ENCODE measurements at places on chromosomes 4 and X.

DNA sequence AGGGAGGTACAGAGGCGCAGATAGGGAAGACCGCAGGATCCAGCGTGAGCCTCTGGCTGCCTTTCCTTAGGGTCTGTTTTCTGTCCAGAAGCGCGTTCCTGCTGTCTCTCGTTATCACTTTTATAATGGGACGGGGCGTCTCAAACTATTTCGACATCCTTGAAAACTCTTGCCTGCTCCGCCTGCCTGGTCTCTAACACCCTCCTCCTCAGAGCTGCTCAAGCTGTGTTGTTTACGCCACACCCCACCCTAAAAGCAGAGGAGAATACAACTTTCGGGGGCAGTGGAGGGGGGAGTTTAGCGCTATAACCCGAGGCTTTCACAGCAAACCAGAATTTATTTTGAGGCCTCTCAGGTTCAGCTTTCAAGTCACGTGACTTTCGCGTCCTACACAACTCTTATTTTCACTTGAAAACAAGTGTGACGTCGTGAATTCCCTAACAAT lies 646 bp upstream of the FAM3A start:
- DNase-seq: peak; percentile 68

DNA sequence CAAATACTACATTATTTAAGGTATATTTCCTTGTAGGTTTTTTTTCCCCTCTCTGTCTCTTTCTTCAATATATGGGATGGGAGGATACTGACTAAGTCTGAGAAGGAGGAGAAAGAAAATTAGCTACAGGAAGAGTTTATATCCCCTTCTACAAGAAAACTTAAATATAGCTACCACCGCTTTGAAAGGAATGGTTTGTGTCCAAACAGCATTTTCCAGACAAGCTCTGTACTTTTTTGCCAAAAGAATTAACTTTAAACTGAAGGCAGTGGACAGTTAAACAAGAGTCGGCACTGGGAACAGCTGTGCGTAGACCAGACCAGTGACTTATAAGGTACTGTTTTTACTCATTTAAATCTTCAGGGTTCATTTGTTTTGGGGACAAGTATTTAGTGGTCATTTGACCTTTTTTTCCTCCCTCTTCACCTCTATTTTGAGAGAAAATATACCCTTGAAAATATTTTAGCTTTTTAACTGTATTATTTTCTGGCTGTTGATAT lies 303.7 kb downstream of the ARHGAP24 start:
- DNase-seq: no peak

- no peak for DNase-seq
Measured at GRCh38 chrX:102558607-102559006, 40.7 kb upstream of the ARMCX5 start.

DNA sequence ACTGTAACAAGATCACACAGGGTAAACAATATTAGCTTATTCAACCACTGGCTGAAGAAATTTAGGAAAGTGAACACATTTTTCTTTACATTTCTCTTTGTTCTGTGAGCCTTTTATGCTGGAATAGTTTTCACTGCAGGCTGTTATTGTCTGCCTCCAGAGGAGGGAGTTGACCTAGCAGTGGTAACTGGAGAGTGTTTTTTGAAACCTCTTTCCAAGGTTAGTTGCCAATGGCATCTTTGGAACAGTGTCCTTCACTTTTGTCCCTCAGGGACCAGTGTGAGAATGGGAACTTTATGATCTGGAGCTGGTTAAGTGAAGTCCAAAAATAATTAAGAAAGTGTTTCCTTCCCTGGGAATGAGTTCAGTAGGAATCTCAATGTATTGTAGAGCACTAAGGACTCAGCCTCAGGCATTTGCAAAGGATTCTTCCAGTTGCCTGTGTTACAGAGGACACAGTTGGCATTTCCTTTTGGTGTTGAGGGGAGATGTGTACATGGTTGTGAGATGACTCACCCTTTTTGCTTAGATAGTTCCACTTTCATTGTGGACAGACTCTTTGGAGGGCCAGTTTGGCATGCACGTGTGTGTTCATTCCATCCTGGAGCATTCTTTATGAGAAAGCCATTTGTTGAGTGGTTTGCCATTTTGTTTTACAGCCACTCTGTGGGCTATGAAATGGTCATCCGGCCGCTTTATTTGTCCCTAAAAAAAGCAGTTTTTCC lies 61.3 kb downstream of the AR start:
- DNase-seq: no peak

DNA sequence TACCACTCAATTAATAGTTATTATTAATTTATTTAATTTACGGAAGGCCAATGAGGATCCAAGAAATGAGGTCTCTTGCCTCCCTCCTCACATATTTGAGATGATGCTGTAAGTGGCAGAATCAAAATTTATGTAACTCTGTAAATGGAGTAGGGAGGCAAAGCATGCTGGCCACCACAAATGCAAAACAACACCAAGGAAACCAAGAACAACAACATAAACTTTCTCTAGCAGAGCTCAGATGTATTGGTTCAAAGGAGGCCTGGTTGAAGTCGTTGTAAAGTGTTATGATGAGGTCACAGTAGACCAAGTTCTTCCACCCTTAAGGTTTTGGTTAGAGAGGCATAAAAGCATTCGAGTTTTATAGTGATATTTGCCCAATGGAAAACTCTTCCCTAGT lies 194.8 kb upstream of the FAT1 start:
- no peak for DNase-seq

DNA sequence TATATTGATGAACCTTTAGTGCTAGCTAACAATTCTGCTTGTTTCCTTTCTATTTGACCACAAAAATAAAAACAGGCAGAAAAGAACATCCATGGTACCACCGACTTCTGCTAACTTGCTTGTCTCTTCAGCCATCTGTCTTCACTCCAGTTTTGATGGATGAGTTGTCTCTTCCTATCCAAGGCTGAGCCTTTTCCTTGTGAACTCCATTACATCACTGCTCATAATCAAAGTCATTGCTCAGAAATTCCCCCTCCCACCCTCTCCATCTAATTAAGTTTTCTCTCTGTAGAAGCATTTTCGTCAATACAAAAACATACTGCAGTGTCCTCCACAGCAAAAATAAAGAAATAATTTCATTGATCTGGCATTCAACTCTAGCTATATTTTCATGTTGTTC lies 184.4 kb downstream of the SPCS3 start:
- DNase-seq: no peak

DNA sequence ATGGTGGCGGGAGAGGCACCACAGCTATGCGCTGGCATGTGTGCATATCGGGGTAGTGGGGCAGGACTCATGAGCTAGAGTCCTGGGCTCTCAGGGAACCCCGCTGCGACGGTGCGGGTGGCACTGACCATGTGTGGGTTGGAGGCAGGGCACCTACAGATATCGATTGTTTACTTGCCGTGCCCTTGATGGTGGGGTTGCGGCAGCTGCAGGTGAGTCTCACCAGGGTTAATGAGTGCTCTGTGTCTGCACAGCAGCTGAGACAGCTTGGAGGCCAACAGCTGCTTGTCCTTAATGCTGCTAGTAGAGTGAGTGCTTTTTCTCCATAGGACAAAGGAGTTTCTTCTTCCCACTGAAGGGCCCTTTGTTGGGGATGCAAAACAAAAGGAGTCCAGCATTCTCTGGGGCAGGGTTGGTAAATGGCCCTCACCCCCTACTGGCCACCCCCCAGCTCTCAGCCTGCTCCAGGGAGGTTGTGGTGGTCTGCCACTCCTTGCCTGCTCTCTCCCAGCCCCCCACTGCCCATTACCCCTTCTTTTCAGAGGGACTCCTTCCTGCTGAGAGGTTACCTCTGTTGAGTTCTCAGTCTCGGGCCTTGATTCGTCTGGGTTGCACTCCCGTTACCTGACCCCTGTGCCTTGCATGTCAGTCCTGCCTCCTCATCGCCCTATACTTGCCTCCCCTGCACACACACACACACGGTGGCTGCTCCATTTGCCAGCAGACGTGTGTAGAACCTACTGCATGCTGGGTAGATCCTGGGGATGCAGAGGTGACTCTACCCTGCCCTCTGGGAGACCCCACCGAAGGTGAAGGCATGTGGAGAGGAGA lies 52.8 kb downstream of the TBC1D14 start:
- DNase-seq: no peak

- peak; percentile 33 for DNase-seq
Measured at GRCh38 chrX:104122829-104123228, 10.5 kb downstream of the ZCCHC18 start.

DNA sequence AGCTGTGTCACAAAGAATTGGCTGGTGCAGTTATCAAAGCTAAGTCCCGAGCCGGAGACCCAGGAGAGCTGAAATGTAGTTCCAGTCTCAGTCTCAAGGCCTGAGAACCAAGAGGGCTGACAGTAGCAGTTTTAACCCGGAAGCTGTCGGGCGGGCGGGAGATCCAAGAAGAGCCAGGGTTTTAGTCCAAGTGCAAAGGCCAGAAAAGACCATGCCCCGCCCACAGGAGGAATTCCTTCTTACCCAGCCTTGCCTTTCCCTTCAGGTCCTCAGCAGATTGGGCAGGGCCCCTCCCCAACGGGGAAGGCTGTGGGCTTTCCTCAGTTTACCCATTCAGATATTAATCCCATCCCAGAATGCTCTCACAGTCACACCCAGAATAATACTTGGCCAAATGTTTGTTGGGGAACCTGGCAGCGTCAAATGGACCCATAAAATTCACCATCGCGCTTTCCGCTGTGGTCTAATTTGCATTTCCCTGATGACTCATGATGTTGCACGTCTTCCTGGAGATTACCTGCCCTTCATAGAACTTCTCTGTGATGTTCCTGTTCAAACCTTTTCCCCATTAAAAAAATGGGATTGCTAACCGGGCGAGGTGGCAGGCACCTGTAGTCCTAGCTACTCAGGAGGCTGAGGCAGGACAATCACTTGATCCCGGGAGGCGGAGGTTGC lies 16.2 kb downstream of the MAEA start:
- no peak for DNase-seq

DNA sequence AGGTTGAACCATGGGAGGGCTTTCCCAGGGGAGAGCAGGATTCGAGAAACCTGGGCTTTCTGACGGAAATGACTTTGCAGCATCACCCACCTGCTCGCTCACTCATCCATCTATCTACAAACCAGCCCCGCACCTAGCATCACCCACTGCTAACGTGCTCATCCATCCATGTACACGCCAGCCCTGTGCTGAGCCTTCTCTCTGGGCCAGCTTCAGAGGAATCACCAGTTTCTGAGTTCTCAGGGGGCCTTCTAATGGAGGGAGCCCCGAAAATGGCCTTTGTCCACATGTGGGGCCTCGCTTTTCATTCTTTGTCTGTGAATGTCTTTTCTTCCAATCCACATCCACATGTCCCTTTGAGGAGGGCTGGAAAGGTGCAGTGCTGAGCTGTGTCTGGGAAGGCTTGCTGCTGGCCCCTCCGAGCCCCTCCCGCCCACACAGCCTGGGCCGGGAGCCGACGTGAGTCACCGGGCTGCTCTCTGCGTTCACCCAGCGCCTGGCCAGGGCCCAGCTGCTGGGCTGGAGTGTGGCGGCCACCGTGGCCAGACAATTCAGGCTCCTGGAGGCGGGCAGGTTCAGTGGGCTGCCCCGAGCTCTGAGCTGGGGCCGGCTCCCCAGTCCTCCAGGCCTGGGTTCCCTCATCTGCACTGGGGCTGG lies 14.7 kb downstream of the SORCS2 start:
- DNase-seq: no peak

GRCh38 chrX:136191171-136191570 lies 43.8 kb downstream of the FHL1 start:
- no peak for DNase-seq

DNA sequence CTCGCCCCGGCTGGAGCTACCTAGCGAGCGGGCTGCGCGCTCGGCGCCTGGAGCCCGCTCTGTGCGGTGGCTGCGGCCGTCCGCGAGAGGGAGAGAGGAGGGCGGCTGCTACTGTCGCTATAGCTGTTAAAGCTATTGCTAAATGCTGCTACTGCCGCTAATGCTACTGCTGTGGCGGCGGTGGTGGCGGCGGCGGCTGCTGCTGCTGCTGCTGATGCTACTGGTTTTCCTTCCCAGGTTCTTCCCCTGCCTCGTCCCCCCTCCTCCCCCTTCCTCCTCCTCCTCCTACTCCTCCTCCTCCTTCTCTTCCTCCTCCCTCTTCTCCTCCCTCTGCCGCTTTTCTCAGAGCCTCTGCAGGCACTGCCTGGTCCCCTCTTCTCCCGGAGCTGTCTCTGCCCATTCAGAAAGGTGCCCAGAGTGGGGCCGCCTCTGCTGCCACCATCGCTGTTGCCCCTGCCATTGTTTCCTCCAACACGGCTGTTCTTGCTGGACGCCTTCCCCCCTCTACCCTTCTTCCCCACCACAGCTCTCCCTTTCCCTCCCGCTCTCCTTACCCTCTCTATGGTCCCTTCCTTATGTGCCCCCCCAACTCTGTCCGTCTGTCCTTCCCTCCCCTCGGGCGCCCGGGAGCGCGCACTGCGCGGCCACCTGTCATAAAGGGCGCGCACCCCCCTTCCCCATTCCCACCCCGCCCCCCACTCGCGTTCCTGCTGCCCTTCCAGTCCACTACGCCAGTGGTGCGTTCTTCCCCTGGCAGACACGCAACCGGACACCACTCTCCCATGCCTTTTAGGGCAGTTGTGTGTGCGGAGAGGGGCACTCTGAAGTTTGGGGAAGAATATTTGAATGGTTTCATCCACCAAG lies at the start of gene NEXMIF:
NEXMIF (minus strand) TSS at position 228 of the 864 bp plus-strand sequence.
- peak; percentile 49 for DNase-seq

DNA sequence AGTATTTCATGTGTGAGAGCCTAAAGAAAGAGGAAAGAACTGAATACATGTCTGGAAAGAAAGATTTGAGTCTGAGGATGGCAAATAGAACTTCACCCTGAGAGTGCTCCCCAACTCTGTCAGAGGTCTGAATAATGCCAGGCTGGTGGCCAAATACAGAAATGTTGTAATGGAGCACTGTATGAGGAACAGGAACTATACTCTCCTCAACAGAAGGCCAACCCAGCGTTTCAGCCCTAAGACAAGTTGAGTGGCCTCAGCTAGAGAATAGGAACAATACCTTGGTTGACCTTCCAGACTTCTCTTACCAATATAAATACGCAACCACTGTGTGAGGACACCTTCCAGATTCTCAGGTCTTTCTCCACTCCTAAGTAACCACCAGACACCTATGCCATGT lies 94.5 kb upstream of the STIM2 start:
- DNase-seq: peak; percentile 52

- no peak for DNase-seq
Measured at GRCh38 chr4:165191348-165191656, 16.1 kb upstream of the KLHL2 start.

Measured in NB4 (cell line).